ENCODE measurements at places on chromosomes 7 and 10.

DNA sequence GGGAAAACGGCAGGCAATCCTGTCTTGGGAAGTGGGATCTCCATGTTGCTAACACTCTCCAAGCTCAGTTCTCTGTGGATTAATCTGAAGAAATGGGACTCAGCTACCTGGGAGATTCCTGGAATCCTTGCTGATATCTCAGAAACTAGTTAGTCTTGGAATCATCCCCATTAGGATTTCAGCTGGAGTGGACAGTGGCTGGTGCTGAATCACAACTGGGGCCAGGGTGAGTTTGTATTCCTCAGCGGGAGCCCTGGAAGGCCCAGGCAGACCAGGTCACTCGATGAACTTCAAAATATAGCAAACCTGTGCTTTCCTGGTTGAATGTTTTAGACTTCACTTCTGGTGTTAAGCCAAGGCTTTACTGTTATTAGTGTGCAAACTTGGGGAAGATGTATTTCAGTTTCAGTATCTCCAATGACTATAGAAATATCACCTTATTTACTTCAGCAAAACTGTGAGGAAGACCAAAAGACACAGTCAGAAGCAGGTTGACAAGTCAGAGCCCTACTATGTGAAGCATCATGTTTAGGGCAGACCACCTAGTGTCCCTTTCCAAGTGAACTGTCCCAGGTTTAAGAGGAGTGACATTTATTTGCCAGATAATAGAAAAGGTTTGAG, 126.1 kb downstream of the AOAH start:
- no peak for DNase-seq

GRCh38 chr7:148747274-148747673, 48.6 kb downstream of the CUL1 start:
- no peak for DNase-seq

GRCh38 chr10:110632591-110633215, 11.4 kb upstream of the RBM20 start:
- DNase-seq: no peak

- peak; percentile 33 for DNase-seq
Observed at GRCh38 chr10:34628174-34628796, 186.8 kb downstream of the PARD3 start.

GRCh38 chr10:88992921-88993524, 2.4 kb downstream of the FAS start:
- no peak for DNase-seq

- no peak for DNase-seq
Observed at GRCh38 chr7:39153647-39154046, 175.9 kb downstream of the POU6F2 start.

GRCh38 chr7:55185941-55186609, 167.3 kb downstream of the EGFR start:
- DNase-seq: peak; percentile 95

- no peak for DNase-seq
Observed at GRCh38 chr7:64640504-64640903, 25.4 kb upstream of the ZNF107 start.

DNA sequence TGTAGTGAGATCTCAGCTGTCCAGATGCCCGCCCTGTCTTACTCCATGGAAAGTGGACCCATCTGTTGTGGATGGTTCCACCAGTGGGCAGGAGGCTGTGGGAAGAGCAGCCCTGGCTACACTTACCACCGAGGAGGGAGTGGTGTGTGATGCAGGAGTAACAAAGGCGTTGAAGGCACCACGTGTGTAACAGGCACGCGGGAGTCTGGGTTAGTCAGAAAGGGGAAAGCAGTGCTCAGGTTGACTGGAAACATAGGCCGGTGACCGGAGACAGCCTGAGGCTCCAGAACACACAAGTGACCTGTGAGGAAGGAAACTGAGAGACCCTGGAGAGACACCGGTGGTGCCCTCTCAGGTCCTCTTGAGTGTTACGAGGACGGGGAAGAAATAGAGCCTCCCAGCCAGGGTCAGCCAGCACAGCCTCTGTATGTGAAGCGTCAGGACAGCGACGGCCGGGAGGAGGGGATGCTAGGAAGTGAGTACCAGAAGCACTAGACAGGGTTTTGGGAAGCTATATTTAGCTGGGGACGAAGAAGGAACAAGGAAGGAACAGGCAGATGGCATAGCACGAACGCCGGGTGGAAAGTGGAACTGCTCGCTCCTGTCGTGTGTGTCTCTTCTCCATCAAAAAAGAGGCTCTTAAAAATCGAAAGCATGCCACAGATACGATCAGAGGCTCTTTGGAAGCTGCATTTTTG, 51.7 kb downstream of the DAGLB start:
- no peak for DNase-seq

GRCh38 chr7:117259615-117260014, 63.2 kb downstream of the WNT2 start:
- DNase-seq: peak; percentile 36

DNA sequence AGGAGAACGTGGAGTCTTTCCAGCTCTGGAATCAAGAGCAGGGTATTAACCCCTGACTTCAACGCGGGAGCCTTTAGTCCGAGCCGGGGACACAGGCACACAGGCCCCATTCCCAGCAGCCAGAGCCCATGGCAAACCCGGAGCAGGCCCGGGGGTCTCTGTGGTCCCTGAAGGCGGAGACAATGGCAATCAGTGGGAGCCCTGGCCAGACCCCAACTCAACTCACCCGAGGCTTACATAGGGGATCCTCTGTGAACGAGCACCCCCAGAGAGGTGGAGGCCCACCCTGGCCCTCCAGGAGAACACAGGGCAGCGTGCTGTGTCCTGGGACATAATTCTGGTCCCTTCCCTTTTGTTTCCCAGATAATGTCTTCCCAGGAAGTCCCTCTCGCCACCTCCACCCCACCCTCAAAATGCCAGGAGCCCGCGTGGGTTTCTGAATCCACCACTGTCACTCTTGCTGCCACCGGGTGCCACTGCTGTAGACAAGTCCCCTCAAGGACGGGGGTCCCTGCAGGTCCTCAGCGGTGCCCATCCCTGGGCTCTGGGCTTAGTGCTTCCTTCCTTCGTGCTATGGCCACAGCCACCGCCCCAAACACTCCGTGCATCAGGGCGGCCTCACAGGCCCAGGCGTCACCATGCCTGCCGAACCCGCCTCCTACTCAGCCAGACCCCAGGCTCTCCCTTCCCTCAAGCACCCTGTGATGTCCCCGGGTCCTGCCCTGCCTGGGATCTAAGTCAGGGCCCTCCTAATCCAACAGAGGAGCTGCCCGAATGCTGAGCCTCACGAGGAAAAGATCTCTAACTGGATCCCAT, 28.6 kb upstream of the PPP2R2D start:
- no peak for DNase-seq

- DNase-seq: no peak
Observed at GRCh38 chr7:158057446-158057845, 530.2 kb downstream of the PTPRN2 start.

- DNase-seq: no peak
Observed at GRCh38 chr10:14859775-14860174, 18.9 kb upstream of the SUV39H2 start.

DNA sequence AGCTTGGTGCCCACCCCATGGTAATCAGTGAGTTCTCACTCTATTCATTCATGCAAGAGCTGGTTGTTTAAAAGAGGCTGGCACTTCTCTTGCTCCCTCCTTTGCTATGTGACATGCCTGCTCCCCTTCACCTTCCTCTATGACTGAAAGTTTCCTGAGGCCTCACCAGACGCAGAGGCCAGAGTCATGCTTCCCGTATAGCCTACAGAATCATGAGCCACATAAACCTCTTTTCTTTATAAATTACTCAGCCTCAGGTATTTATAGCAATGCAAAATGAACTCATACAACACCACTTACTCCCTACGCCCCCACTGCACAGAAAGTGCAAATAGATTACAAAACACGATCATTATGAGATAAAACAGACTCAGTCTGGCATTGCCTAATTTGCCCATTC, 39.0 kb downstream of the SEC61G start:
- DNase-seq: no peak

GRCh38 chr10:78025685-78026364, 3.5 kb downstream of the POLR3A start:
- peak; percentile 33 for DNase-seq

DNA sequence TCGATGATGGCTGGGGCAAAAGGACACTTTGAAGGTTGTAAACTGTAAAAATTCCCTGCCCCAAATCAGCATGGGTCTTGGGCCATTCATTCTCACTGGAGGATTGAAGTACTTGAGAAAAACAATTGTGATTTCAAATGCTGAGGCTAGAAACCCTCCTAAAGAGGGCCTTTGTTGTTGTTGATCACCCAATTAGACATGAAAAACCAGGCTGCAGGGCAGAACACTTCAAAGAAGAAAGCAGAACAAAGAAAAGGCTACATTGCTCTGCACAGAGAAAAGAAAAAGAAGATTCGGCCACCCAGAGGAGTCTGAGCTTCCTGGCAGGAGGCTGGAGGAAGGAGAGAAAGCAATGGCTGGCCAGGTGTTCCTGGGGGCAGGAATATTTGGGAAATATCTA, 143.1 kb downstream of the NPY start:
- DNase-seq: no peak

- DNase-seq: no peak
Observed at GRCh38 chr10:108411206-108411605, 1246.7 kb upstream of the SORCS1 start.

DNA sequence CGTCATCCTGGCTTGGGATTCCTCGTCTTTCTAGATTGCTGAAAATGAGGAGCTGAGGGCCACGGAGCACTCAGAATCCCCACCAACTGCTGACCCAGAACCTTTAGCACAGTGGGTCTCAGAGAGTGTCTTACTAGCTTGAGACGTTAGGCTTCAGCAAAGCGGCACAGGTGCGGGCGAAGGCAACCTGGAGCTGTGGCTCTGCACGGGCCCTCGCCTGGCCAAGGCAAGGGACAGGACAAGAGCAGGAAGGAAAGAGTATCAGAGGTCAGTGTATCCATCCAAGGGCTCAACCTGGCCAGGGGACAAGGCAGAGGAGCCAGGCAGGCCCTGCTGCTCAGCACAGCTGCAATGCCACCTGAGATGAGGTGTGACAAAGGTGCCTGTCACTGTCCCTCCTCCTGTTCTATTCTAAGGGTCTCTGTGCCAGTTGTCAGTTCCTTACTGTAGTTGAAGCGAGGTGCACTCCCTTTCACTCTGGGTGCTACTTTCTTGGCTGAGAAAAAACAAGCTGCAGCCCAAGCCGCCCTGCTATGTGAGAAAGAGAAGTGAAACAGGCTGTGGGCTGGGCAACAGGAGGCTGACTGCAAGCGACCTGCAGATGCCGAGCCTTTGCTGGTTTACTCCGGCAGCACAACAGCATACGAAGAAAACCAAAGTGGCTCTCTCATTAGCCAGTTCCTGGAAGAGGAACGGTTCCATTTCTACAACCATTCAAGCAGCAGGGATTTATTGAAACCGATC, 33.3 kb upstream of the KDM7A start:
- no peak for DNase-seq

GRCh38 chr7:112172870-112173567, 33.2 kb downstream of the DOCK4 start:
- no peak for DNase-seq

- DNase-seq: no peak
Observed at GRCh38 chr7:149882248-149883047, 8.7 kb downstream of the ATP6V0E2 start.

DNA sequence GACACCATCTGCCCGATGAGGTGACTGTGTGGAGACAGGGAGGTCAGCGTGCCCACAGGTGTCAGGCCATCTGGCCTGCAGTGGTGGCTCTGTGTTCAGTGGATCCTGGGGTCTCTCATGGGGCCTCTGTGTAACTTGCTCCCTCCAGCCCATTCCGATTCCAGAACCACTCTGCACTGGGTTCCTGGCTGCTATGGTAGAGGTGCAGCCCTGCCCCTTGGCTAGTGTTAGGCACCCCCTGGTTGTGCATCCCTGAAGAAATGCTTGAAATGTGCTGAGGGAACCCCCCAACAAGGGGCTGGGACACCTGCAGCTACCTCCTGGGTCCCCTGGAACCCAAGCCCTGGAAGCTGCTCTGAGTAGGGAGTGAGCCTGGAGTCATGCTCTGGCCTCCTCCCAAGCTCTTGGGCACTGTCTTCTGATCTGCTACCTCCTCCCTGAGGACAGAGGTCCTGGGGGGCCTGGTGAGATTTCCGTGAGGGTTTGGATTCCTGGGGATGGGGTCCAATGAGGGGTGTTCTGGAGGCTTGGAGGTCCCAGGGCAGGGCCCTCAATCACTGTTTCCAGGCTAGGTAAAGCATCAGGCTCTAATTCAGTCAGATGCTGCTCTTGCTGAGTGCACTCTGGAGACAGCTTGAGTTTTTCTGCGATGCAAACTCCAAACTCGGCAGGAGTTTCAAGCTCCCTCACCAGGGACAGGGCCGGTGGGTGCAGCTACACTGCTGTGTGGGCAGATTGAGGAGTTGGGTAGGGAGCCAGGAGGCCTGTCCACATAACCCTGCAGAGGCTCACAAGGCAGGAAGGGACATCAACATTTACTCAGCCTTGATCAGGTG, 27.7 kb downstream of the RAMP3 start:
- no peak for DNase-seq

DNA sequence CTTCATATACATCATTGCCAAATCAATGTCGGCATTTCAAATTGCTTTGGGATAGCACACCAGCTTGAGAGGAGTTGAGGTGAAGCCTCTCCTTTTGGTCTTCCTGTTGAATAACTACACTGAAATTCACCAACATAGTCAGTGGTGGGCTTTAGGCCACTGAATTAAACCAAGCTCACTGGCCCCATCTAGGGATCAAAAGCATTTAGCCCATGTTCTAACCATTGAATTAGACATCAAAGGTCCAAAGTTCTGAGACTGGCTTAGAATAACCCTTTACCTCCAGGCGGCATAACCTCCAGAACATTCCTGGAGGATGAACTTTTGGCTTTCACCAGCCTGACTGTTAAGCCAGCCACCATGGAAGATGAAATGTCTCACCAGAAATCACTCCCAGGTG, 54.6 kb downstream of the BPGM start:
- no peak for DNase-seq

DNA sequence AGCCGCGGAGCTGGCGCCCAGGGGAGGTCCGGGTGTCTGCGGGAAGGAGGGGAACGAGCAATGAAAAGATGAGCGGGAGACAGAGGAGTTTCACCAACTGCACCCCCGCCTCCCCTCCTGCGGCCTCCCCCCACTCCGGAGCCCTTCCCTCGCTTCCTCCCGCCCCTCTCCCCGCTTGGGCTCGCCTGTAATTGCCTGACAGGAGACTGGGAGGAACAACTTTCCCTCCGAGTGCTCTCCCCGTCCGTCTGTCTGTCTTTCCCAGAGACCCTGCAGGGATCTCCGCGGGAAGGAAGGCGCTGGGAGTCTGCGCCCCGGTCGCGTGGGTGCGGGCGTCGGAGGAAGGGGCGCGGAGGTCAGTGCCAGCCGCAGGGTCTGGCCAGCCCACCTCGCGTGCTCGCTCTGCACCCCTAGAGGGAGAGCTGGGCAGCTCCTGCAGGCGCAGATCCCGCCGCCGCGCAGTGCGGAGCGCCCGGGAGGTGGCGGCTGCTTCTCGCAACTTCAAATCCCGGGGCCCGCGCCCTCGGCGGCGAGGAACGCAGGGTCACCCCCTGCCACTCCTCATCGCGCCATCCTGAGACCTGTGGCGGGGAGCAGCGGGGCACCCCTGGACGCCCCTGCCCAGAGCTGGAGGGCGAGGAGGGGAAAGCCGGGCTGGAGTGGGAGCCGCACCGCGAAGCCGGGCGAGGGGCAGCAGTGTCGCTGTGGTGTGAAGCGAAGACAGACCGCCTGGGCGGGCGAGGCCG, 511 bp upstream of the NRP1 start:
- peak; percentile 85 for DNase-seq

- DNase-seq: no peak
Observed at GRCh38 chr10:12541446-12542067, 192.2 kb downstream of the CAMK1D start.

GRCh38 chr7:36966636-36967035, 242.3 kb upstream of the AOAH start:
- DNase-seq: no peak
